Stomach (tissue), 19 donors: ENCODE measurements at places on chromosomes 4 and X. TPM values are rescaled to one million over a fixed set of nuclear protein-coding genes. Genes with fewer than 3 reads are reported as not detected.

ASB5 gene
- total RNA-seq, result 1.8 TPM

SSX2B gene
- total RNA-seq, result not detected

DNA sequence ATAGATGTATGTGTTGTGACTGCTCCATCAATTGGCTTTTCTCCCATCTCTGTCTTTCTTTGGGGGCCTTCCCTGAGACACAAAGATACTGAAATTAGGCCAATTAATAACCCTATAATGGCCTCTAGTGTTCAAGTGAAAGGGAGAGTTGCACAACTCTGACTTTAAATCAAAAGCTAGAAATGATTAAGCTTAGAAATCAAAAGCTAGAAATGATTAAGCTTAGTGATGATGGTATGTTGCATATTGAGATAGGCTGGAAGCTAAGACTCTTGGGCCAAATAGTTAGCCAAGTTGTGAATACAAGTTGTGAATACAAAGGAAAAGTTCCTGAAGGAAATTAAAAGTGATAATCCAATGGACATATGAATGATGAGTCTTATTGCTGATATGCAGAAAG, 452.9 kb upstream of the AGA start:
- H3K4me3 ChIP-seq, result no peak overlapping the region
- H3K27ac ChIP-seq, result no peak overlapping the region
- no peak for DNase-seq
- no peaks in the 10 kb centered on the region for H3K27me3 ChIP-seq
- no peaks in the 10 kb centered on the region for H3K4me1 ChIP-seq
- no peaks in the 10 kb centered on the region for H3K36me3 ChIP-seq

SLIT2 gene
- total RNA-seq, result 5.8 TPM

GRCh38 chr4:67087897-67088296, 457.4 kb downstream of the CENPC start:
- DNase-seq, result peak; percentile 41
- H3K4me1 ChIP-seq, result no peaks in the 10 kb centered on the region
- no peaks in the 10 kb centered on the region for H3K27me3 ChIP-seq
- no peaks in the 10 kb centered on the region for H3K36me3 ChIP-seq
- no peak overlapping the region for H3K27ac ChIP-seq
- H3K4me3 ChIP-seq, result no peak overlapping the region

- H3K4me1 ChIP-seq, result peaks cover 21% of the 10 kb centered on the region
- no peak for DNase-seq
- peaks cover 23% of the 10 kb centered on the region for H3K27me3 ChIP-seq
- peak overlapping the region; percentile 25 for H3K4me3 ChIP-seq
Observed at GRCh38 chr4:25088093-25088952, 57.6 kb upstream of the LGI2 start.

CD40LG gene
- not detected for total RNA-seq

ZMAT1 gene
- total RNA-seq, result 16.8 TPM
